Thoracic aorta (tissue), 2 donors: ENCODE measurements at places on chromosomes 7 and 10. TPM values are rescaled to one million over a fixed set of nuclear protein-coding genes. Genes with fewer than 3 reads are reported as not detected.

Gene SPAM1
- total RNA-seq = not detected

Gene CPA4
- not detected for total RNA-seq

Gene SORCS1
- total RNA-seq = 0.27 TPM

Gene NYAP1
- 0.95 TPM for total RNA-seq

Gene NXPH1
- total RNA-seq = not detected

- no peak for DNase-seq
Observed at GRCh38 chr7:151930695-151931094, 25.6 kb upstream of the GALNTL5 start.

- no peak for DNase-seq
Observed at GRCh38 chr10:132632091-132632561, 94.5 kb downstream of the INPP5A start.

- DNase-seq = no peak
Observed at GRCh38 chr10:52485462-52485861, 171.4 kb downstream of the DKK1 start.

DNA sequence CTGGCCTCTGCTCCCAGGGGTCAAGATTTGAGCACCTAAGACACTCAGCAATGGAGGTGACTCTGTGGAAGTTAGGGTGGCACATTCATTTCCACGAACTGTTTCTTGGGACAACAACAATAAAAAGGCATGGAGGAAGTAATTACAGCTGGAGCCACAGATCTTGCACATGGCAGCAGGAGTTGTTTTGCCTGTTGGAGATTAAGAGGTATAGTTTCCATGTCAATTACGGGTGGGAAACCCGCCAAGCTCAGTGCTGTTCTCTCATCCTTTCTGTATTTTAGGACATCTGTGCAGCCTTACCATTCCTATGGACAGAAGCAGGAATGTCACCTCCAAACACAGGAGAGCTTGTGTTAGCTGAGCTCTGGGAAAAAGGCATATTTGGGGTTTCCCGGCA, 201.2 kb downstream of the SNX10 start:
- DNase-seq = no peak

DNA sequence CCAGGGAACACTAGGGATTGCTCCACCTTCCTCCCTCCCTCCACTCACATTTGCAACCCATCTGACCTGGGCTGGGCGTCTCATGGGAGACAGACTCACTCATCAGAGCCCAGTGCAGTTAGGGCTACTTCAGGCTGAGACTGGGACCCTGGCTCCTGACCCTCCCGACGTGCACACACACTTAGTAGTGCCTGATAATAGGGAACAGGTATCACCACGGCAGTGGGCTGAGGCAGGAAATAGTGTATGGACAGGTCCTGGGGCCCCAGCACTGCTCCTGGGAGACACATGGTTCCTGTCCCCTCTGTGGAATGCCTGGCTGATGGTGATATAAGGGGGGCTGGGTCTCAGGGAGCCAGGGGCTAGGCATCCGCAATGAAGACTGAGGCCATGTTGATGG, 14.3 kb downstream of the AQP1 start:
- DNase-seq = peak; percentile 2

DNA sequence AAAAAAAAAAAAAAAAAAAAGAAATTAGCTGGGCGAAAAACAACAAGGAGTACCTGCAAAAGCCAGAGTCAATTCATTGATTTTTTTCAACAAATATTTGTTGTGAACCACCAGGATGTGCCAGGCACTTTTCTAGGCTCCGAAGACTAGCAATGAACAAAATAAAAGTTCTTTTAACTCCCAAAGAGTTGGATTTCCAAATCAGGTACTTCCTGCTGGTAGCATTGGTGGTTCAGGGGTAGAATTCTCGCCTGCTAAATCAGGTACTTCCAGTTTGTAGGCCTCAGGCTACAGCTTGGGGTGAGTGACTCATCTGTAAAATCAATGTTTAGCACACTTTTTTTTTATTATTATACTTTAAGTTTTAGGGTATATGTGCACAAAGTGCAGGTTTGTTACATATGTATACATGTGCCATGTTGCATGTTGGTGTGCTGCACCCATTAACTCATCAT, 10.9 kb downstream of the PPA1 start:
- no peak for DNase-seq

- no peak for DNase-seq
Observed at GRCh38 chr7:100804681-100805431, 22.5 kb downstream of the EPHB4 start.

DNA sequence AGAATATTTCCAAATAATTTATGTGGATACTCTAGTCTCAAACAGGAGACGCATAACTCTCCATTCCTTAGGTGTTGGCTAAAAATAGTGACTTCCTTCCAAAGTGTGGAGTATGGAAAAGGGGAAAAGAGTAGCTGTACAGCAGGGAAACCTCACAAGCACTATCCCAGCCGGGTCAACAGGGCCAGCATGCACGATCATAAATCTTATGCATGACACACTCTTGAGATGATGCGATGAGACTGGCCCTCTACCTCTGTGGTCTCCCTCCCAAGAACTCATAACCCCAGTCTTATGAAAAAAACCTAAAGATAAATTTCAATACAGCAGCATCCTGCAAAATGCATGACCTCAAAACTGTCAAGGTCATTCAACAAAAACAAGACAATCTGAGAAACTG, 197.3 kb downstream of the TEX36 start:
- no peak for DNase-seq

GRCh38 chr7:97002555-97003261, 2.6 kb upstream of the DLX6 start:
- DNase-seq = no peak

DNA sequence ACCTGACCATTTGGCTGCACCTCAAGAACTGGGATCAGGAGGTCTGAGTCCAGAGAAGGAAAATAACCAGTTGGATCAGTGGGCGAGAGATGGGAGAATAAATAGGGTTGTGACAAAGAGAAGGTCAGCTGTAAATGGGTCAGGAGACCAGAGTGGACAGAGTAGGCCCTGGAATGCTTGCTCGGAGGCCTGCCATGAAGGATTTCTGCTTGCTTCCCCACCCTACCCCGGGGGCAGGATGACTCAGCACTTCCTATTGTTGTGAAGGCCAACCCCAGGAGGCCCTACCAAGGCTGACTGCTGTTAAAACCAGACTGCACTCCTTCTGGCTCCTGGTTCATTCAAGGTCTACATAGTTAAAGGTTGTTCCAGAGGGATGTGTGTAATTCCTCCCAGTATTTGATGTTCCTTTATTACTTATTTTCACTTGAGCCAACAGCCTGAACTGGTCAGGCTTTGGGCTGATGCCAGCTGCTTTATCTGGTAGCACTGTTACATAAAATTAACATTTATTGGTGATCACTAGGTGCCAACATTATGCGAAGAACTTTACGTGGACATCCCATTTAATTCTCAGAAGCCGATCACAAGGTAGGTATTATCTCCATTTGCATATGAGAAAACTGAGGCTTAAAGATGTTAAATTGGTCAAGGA, 27.3 kb upstream of the IFRD1 start:
- peak; percentile 61 for DNase-seq

DNA sequence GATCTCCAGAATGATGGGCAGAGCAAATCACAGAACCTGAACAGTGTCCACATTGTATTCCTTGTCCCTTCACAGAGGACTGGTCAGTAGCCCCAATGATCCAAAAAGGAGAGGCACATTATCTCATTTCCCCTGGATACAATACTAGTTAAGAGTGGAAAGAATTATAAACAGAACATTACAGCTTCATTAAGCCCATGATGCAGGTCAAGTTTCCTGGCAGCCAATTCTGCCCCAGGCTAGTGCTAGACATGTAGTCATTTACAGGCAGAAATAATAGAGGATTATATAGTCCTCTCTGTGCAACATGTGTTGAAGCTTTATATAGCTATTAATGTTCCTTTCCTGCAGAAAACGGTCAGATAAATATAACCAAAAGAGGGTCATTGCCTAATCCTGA, 124.3 kb upstream of the WNT16 start:
- DNase-seq = no peak
